ENCODE measurements at places on chromosomes 1 and 21.
A peak's percentile ranks its signal among the peaks of the same experiment; 100 is the strongest.

DNA sequence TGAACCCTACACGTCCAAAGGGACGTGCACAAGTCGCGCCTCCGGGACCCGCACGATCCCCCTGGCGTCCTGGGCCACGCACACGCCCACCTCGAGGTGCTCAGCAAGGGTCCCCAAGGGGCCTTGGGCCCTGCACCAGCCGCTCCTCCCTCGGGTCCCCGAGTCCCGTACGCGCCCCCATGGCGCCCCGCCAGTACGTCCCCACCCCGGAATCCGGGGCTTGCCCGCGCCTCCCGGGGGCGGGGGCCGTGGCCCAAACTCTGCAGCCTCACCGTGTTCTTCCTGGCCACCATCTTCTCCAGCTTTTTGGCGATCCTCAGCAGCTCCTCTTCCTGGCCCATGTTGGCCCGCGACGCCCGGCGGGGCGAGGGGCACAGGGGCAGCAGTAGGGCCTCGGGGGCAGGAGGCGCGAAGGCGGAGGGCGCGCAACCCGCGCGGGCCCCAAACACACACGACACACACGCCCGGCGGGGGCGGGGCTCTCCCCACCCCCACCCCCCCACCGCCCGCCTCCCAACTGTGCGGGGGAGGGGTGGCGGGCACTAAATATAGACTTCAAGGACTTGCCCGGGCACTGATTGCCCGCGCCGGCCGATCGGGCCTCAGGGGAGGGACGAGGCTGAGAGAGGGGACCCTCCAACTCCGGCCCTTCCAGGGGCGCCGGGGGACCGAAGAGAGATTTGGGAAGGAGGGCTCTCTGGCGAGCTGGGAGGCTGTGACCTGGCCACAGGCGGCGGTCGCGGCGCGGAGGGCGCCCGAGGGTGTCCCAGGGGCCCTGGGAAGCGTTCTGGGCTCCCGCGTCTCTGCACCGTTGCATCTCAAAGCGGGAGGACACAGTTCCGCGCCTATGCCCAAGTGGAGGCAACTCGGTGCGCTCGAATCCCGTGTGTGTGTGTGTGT lies at the start of gene TCEA3:
Gene TCEA3 (minus strand): TSS at position 456 of the 900 bp plus-strand sequence. CDS start 115 bp downstream, at position 341.
- peak; percentile 42 for DNase-seq

- DNase-seq: no peak
These were observed 22.8 kb downstream of the RNF223 start for GRCh38 chr1:1051127-1051810.

DNA sequence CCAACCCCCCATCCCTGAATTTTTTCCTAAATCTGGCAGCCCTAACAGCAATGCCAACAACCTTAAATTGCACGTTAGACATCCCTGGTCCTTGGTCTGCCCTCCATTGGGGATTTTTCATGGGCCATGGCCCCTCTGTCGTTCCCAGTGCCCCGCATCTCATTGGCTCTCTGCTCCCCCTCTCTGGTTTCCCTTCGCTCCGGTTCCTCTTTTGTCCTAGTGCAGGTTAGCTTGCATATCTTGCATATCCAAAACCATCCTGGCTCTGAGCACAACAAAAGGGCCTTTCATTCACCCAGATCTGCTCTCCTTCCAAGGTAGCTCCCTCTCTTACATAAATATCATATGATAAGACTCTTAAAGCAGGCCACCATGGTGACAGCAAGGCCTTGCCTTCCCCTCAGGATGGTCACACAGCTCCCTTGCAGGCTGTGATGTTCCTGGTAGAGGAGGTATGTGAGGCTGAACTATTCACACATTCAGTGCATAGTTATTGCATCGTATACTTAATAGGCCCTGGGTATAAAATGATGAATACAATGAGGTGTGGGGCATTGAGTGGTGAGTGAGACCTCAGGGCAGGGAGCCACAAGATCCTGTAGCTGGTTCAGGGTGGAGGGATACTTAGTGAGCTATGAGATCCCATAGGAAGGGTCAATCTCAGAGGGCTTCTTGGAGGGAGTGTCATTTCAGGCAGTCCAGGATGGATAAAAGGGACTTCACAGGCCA lies 45.2 kb downstream of the TENT5C start:
- DNase-seq: no peak

GRCh38 chr1:229197265-229197585 lies 73.7 kb upstream of the RAB4A start:
- DNase-seq: no peak

- no peak for DNase-seq
These were observed 1263.1 kb downstream of the KCNT2 start for GRCh38 chr1:195345149-195345548.

DNA sequence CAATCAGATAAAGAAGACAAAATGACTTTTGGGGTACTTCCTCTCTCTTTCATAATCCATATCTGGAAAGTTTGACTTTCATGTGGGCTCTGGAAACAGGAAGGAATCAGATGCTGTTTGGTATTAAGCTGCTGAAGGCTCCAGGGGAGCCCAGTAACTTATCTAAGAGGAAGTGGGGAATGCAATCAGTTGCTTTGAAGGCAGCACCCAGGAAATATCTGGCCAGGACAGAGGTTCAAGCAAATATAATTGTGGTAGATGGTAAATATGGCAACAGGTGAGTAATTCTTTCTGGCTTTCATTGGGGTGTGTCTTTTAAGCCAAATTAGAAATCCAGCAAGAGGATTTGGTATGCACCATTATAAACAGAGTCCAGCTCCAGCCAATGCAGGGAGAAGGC lies 44.4 kb downstream of the COLGALT2 start:
- DNase-seq: no peak

- no peak for DNase-seq
These were observed 58.7 kb upstream of the ABCG1 start for GRCh38 chr21:42160111-42160721.

- DNase-seq: peak; percentile 86
These were observed 508.8 kb downstream of the PLPP3 start for GRCh38 chr1:56070601-56071000.

- peak; percentile 68 for DNase-seq
These were observed 27.8 kb downstream of the DIPK1A start for GRCh38 chr1:92933459-92933858.

GRCh38 chr1:18963968-18964367 lies 7.5 kb upstream of the IFFO2 start:
- DNase-seq: no peak

GRCh38 chr1:172108161-172108893 lies 267.0 kb downstream of the DNM3 start:
- DNase-seq: peak; percentile 59

GRCh38 chr21:36964827-36965719 lies 1.4 kb downstream of the HLCS start:
- DNase-seq: no peak

DNA sequence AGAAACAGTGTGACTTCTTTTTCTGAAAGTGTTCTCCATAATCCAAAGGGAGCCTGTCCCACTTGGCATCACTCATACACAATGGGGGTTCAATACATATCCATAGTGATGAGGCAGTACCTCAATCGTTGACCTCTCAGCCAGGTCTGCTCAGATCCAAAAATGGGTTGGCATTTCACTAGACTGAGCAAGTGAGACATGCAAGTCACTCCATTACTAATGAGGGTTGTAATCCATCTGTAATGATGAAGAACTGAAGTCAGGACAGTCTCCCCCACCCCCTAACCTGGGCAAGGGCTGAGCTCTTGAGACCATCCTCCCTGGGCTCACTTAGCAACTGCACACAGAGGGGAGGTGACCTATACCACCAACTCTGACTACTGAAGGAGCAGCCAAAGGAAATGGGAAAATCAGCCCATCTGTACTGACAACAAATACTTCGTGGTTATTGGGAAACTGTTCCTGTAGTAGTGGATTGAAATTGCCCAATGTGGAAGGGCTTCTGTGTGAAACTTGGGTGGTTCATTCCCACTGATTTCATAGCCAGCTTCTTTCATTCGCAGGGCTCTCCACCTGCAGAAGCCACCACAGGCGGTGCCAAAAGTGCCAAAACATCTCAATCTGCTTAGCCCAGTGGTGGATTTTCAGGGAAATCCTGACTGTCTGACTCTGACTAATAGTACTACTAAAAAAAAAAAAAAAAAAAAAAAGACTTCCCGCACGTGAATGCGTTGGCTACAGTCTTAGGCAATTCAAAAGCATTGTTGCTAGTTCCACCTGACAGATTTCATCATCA lies 5.0 kb downstream of the NGF start:
- DNase-seq: peak; percentile 98

DNA sequence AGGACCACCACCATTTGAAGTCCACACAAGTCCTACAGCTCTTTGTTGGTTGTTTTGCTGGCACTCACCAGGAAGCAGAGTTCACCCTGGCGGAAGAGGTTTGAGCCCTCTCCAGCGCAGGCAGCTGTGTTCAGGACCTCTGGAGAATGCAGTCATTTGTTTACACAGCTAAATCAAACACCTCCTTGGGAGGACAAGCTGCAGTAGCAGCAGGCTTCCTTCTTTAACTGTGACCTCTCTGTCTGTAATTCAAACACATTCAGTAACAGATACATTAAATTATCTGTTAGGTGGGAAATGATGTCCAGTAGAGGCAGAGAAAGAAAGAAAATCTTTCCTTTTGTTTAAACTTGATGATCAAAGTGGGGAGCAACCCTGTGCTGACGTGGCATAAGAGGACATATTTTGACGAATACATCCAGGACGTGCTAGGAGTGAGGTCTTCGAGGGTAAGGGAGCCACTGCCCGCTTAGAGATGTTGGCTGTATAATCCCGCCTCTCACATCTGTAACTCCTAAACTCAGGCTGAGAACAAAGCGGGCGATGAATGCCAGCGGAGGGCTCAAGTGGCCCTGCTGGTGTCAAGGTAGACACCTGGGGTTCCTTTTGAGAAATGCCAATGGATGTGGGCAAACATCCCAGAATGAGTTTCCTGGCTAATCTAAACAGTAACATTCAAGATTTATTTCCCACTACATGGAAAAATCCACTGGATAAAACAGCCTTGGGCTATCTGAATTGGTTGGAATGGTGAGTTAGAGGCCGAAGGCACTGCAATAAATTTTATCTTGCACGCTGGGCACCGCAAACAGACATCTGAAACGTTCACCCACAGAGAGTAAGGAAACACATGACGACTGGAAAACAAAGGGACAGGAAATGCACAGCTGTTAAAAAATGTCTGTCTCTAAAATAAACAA lies 51.7 kb downstream of the ABCA4 start:
- no peak for DNase-seq

GRCh38 chr1:234727018-234727940 lies 117.3 kb upstream of the IRF2BP2 start:
- DNase-seq: no peak

DNA sequence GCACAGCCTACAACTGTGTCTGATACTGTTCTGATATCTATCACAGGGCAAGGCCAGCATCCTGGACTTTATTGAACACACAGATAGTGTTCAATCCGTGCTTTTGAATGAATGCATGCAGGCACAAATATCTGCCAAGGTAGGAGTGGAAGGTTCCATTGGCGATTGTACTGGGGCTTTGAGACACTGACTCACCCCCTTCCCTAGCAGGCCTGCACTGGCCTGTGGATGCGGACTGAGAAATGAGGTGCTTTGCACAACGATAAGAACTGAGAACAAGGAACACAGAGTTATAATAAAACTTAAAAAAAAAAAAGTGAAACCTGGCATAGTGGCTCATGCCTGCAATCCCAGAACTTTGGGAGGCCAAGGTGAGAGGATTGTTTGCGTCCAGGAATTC lies 62.4 kb upstream of the NGF start:
- no peak for DNase-seq

GRCh38 chr1:82778612-82779011 lies 977.9 kb downstream of the ADGRL2 start:
- no peak for DNase-seq

DNA sequence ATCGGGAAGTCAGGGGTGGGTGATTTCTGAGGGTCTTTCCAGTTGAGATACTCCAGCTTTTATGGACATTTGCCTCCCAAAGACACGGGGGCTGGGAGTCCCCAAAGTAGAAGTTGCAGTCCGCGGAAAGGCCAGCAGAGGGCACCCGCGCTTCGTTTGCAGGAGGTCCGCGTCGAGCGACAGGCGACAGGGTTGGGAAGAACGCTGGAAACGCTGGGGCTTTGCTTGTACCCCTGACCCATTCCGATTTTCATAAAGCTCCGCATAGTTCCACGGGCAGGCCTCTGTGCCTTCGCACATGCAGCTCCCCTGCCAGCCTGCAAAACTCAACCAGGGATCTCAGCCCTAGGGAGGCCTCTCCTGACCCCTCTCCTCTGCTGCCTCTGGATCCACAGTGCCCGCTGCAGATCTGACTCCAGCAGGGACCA lies 44.2 kb upstream of the LAPTM5 start:
- DNase-seq: peak; percentile 43

GRCh38 chr1:100455478-100456072 lies 82.4 kb upstream of the GPR88 start:
- peak; percentile 14 for DNase-seq

- no peak for DNase-seq
These were observed 34.4 kb downstream of the NUCKS1 start for GRCh38 chr1:205715628-205716027.

GRCh38 chr1:229127301-229127700 lies 143.6 kb upstream of the RAB4A start:
- peak; percentile 3 for DNase-seq

DNA sequence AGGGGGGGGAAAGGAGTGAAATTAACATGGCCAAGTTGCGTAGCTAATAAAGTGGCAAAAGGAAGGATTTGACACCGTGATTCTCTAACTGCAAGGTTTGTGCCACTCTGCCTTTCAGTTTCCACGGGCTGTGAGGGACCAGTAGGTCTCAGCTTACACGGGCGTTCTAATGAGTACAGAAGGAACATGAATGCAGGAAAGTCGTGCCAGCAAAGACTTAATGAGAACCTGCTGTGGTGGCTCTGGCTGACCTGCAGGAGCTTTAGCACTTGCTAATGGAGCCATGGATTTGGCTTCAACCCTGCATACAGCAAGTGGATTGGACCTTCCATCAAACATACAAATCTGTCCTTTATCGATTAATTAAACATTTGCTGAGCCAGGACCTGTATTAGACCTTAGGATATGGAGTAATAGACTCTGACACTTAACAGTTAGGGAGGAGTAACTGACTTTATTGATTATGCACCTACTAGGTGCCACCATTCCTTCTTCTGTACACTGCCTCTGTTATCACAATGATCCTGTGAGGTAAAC lies 15.1 kb upstream of the PITHD1 start:
- DNase-seq: peak; percentile 68

- no peak for DNase-seq
These were observed 459.8 kb downstream of the DSCAM start for GRCh38 chr21:40386981-40387747.

DNA sequence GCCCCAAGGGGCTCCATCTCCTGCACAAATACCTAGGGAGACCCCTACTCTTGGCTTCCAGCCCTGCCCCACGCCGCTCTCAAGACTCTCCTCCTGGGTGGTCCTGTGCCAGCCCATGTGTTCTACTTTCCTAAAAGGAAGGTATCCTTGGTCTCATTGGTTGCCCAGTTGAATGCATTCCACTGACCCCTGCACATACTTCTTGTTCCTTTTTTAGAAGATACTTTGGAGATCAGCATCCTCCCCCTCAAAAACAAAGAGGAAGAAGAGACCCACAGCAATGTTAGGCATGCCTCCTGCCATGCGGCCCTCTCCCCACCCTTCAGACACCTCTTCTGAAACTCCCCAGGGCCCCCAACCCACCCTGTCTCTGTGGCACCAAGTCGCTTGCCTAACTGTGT lies 4.1 kb downstream of the SLAMF9 start:
- no peak for DNase-seq

DNA sequence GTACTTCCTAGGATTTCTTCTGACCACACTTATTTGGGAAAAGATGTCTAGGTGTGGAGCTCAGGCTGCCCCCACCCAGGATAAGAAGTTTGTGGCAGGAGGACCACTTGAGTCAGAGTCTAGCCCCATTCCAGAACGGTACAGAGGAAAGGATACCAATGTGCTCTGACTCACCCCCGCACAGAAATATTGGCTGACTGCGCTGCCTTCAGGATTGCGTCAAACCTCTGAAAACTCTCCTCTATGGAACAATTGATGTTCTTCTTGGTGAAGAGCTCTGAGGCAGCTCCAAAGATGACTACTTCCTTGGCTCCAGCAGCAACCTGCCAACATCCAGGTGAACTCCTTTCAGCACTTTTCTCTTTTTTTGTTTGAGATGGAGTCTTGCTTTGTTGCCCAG lies 11.2 kb downstream of the HMGCL start:
- no peak for DNase-seq
